NT2/D1 (cell line): ENCODE measurements at places on chromosomes 12 and 14.

GRCh38 chr14:22594156-22594716 is 3.9 kb upstream of the ABHD4 start:
- DNase-seq, result no peak

DNA sequence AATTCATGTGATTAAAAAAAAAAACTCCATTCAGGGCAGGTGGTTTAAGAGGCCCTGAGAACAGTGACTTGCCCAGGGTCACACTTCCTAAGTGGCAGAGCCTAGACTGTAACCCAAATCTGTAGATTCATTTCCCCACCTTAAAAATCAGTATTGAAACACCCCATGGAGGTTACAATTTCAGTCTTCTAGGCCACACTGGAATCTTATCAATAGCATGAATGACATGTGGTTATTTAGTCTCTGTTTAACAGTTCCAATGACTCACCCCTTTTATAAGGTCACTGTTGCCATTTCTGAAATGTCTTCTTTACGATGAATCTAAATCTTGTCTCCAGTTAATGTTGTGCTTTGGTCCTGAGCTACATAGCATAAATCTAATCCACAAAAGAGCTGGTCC is 262.3 kb upstream of the GRIP1 start:
- DNase-seq, result no peak

DNA sequence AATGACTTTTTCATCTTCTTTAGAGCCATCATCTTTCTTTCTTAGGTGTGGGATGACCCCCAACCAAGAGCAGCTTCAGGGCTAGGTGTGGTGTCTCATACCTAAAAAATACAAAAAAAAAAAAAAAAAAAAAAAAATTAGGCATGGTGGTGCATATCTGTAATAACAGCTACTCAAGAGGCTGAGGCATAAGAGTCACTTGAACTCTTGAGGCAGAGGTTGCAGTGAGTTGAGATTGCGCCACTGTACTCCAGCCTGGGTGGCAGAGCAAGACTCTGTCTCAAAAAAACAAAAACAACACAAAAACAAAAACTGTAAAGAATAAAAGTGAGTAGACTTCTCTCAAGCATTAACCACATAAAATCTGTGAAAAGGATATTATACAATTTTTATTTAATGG is 8.0 kb upstream of the ATF7IP start:
- DNase-seq, result no peak

DNA sequence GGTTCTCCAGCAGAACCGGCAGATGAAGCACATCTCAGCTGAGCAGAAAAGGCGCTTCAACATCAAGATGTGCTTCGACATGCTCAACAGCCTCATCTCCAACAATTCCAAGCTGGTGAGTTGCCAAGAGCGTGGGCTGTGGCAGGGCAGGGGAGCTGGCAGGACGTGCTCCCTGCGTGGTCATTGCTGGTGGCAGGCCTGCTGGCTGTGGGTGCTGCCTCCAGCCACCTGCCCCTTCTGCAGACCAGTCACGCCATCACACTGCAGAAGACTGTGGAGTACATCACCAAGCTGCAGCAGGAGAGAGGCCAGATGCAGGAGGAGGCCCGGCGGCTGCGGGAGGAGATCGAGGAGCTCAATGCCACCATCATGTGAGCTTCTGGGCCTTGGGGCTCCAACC is 35.8 kb downstream of the IL31 start:
- no peak for DNase-seq

DNA sequence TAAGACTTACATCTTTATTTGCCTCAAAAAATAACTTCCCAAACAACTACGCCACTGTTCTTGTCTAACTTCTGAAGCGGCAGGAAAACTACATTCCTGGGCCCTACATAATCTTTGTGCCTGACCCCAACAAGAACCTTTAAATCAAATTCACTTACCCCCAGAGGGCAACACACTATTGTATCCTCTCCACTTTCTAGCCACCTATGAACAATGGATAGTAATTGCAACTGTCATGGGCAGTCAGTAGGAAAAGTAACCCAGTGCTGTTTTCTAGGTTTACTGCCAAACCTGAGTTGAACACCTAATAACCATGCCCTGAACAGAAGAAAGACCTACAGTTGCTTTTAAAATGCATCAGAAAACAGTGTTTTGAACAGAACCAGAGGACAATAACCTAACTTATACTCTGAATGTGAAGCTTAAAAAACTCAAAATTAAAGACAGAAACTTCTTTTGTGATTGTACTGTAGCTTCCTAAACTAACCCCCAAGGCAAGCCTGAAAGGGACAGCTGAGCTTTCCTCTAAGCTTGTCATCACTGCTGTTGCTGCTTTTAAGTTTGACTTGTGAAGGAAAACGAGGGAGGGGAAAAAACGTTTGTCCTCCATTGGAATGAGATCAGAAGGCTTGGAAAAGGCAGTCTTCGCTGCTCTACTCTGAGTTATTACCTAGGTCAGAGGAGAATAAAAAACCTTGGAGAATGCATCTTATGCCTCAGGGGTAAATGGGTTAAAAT is 195.7 kb downstream of the SOX5 start:
- no peak for DNase-seq

GRCh38 chr12:79162948-79163347 is 298.4 kb downstream of the SYT1 start:
- no peak for DNase-seq
